ENCODE measurements at places on chromosomes 12 and 14.

DNA sequence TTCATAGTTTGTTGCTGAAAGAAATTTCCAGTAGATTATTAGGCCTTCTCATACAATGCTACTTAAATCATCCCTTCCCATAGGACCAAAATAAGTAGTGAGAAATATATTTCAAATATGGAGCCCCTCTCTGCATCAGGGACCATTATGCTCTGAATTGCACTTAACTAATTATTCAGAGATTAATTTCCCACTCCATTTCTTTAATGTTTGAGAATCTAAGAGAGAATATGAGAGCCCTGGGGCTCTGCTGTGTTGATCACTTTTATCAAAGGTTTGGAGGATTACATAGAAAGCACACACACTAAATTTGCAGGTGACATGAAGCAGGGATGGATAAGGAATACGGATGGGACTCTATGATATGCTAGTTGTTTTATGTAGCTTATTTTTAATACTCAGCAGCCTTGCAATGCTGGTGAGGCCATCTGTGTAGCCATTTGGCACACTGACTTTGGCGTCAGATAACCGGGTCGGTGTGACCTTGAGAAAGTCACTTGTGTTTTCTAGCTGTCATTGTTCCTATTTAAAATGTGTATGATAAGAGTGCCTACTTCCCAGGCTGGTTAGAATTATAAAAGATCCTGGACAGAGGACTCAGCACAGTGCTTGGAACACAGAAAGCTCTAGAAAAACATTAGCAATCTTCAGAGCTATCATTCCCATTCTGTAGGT lies 49.9 kb upstream of the FBXO21 start:
- no peak for DNase-seq

DNA sequence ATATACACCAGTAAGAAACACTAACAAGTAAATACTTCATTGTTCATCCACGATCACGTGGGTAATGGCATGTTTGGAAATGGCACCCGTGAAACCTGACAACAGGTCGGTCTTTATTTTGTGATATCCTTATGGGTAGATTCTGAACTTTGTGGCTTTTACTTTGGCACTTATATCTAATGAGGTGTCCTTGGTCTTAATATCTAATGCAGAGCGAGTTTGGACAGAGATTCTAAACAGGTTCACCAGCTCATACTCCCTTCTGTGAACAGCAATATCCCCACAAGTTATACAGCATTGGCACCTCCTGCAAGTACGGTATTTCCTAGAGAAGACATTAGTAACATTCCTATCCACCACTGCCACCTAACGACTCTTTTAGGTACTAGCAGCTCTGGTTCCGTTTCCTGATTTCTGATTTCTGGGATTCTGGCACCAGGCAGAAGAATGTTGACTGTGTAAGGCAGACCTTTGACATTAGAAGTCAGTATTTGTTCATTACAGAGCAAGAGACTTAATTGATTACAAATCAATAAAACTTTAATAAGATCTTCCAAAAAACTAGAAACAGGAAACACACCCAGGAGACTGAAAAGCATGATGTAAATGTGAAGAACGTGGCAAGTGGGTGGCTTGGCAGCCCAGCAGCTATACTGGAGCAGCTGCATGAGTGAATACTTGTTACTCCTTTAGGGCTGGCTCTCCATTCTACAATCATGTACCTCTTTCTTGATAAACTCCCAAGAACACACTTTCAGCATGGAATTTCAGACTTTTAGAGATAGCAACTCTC lies 2.5 kb downstream of the ANG start:
- no peak for DNase-seq

DNA sequence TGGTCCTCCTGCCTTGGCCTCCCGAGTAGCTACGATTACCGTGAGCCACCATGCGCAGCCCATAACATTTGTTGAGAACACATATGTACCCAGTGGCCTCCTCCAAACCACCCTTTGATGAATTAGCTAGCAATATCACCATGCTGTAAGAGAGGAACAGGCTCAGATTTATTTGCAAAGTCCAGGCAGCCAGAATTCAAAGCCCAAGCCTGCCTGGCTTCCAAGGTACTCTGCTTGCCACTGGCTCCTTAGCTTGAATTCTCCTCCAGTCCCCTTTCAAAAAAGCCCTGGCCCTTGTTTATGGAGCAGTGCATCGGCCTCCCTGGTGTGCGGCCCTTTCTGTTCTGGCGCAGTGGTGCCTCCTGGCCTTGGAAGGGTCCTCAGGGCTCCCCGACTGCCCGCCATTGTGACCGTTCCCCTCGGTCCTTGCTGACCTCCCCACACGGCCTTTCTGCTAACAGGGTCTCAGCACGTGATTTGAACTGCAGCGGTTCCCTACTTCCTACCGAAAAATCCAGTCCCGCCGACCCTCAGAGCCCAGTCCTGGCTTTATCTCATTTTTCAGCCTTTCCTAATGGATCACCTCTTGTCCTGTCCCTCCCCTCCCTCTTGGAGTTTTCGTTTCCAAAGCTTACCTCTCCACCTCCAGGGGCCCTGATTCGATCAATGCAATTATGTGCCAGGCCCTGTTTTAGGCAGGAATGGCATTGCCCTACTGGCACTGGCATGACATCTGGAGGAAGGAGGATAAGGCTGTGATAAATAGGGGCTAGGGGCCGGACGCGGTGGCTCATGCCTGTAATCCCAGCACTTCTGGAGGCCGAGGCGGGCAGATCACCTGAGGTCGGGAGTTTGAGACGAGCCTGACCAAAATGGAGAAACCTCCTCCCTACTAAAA lies 22.0 kb downstream of the SLC25A29 start:
- no peak for DNase-seq

DNA sequence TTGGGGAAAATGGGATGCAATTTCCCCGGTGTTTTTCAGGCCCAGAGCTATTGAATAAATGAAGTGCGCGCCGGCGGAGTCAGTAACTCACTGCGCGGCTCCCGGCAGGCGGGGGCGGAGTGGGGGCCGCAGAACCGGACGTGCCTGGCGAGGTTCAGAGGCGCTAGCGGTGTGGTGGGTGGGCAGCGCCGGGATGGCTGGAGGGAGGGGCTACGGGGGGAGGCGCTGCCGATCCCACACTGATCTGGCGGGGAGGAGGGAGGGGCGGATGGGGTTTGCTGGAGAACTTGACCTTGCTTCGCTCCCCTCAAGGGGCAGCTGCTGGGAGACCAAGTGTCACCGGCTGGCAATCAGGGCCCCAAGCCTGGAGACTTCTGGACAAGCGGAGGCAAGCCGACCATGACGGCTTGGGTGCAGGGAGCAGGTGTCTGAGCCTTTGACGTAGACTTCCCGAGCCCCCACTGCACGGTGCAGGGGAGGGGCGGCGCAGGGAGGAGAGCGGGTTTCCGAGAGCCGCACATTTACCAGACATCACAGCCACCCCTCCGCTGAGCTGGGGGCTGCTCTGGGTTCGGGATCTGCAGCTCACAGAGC lies 174.1 kb upstream of the RTL1 start:
- DNase-seq, result no peak

DNA sequence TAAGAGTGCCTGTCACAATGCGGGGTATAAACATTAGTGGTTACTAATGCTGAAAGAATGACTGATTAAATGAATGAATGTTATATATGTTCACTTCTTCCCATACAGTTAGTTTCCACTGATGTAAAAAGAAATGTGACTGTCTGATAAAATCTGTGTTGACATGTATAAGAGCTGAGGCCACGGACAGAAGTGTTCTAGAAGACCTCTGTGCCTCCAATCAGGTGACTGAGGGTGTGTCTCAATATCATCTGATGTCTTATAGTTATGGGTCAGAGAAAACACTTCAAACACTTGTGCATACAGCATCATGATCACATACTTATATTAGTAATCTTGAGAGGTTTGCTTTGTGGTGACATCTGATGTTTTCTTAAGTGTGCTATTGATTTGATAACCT lies 183.4 kb downstream of the TTC7B start:
- no peak for DNase-seq

- no peak for DNase-seq
Observed at GRCh38 chr12:113762882-113763816, 203.0 kb downstream of the RBM19 start.

- DNase-seq, result no peak
Observed at GRCh38 chr12:6979021-6979420, 8.3 kb downstream of the EMG1 start.

DNA sequence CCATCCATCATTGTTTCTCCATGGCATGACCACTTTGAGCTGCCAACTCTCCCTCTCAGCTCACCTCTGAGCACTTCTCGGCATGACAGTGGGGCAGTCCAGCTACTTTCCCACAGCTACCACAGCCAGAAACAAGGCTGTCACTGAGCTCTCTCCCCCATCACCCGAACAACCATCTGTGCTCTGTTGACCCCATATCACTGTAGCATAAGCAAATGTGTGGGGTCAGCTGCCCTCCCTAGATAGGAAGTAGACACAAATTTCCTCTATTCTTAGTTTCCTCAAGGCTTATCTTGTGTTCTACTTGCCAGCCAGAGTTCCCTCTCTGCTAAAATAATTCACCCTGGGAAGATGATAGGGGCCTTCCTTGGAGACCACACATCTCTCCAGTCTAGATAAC lies 82.6 kb upstream of the FUT8 start:
- DNase-seq, result no peak

DNA sequence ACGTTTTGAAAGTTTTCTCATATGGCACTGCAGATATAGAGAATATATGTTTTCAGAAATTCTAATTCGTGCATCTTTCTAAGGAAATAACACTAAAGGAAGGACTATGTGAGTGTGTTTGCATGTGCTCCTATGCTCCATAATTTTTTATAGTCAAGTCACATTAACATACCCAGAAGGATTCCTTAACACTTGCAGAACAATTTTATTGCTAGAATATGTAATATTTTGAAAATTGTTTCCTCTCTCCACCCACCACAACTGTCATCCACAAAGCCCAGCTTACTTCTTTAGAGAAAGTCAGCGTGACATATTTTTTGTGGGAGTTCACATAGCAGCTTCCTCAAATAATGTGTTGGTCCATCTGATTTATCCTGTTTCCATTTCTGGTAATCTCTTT lies 604.6 kb upstream of the MGAT4C start:
- no peak for DNase-seq
